ENCODE measurements at places on chromosomes 5 and 9.

GRCh38 chr9:14531341-14532269, 161.6 kb downstream of the ZDHHC21 start:
- no peak for DNase-seq

GRCh38 chr5:18517641-18518380, 883.6 kb downstream of the TAF11L14 start:
- no peak for DNase-seq

GRCh38 chr5:2149195-2149539, 266.4 kb upstream of the IRX4 start:
- DNase-seq, result peak; percentile 94

- DNase-seq, result no peak
Observed at GRCh38 chr9:101138509-101138908, 110.0 kb downstream of the PLPPR1 start.

DNA sequence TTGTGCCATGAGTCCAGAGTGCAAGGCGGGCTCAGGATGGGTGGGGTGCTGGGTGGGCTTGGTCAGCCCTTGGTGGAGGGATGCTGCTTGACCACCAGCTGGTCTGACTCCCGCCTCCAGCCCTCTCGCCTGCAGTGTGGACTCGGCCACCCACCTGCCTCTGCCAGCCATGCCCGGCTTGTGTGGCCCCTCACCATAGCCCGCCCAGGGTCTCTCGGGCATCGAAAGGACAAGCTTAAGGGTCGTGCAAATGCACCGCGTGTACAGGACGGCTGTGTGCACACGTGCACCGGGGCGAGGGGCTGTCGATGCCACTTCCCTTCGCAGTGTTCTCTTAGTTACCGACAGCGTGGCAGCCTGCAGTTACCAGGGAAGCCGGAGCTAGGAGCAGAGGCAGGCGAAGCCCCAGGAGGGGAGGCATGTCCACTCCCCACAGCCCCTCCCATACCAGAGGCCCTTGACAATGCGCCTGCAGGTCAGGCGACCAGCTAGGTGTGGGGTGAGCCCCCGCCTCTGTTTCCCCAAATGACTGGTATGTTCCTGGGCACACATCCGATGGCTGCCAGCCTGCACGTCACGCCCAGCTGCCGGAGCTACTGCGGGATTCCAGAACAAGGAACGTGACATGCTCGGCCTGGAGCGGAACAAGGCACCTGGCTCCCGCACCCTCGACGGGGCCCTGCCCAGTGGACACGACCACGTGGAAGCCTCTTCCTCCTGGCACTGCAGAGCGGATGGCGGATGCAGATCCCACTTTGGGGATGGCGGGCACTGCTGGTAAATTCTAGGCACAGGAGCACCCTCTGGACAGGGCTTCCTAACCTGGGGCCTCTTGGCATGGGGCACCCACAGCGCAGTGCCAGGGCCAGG, 7.8 kb downstream of the LCN9 start:
- no peak for DNase-seq

- DNase-seq, result no peak
Observed at GRCh38 chr5:165425594-165425993, 1920.2 kb downstream of the MAT2B start.

DNA sequence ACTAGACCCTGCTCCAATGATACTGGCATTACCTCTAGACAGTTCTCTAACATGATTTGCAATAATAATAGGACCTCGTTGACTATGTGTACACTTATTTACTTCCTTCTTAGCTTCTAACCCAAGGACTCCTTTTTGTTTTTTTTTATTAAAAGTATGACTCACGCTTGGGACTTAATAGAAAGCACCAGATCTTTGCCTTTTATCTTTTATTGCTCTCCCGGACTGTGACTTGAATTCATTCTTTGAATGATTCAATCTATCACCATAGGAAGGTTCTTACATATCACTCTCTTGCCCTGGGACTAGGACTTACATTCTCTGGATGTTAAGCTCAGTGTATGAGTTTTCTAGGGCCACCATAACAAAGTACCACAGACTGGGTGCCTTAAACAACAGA, 9.0 kb downstream of the C9 start:
- DNase-seq, result no peak

Measured in urothelium cell line (cell line).